Stimulated activated CD4-positive, alpha-beta T cell treated with anti-CD3 and anti-CD28 coated beads, TNF-alpha, amount 100 ng/mL, for 24 hours (primary cell): ENCODE measurements at places on chromosomes 7 and 10.

- DNase-seq: no peak
Observed at GRCh38 chr7:1584700-1585099, 14.9 kb upstream of the PSMG3 start.

DNA sequence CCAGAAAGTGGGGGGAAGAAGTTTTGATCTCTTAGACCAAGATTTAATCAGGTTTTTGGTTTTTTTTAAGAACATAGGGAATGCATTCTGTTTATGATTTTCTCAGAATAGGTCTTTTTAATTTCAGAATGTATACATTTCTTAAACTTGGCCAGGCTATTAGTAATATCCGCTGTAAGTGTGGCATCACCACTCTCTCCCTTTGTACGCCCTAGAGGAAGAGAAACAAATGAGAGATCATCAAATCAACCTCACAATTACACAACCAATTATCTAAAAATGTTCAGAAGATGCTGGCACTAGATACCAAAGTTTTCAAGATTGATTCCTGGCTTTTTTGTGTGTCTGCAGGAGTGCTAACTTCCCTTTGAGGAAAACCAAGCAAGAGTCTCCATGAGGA is 70.0 kb downstream of the KLF6 start:
- DNase-seq: no peak

GRCh38 chr10:24462889-24463552 is 254.1 kb downstream of the KIAA1217 start:
- DNase-seq: no peak

DNA sequence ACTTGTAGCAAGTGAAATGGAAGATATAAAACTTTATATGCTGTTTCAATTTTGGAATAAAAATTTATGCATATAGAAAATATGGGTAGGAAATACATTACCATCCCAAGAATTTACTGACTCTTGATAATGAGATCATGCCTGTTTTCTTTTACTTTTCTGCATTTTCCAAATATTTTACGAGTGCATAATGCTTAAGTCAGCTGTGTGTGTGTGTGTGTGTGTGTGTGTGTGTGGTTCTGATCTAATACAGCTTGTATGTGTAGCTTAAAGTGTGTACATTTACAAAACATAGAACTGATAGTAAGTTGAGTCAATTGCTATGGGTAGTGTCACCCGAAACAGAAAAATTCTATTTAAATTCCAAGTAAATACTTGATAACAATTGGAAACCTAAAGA is 315.9 kb upstream of the LRRN3 start:
- DNase-seq: no peak

- DNase-seq: no peak
Observed at GRCh38 chr7:38476764-38477163, 154.4 kb downstream of the AMPH start.

- DNase-seq: no peak
Observed at GRCh38 chr10:25745976-25746375, 188.1 kb upstream of the MYO3A start.

DNA sequence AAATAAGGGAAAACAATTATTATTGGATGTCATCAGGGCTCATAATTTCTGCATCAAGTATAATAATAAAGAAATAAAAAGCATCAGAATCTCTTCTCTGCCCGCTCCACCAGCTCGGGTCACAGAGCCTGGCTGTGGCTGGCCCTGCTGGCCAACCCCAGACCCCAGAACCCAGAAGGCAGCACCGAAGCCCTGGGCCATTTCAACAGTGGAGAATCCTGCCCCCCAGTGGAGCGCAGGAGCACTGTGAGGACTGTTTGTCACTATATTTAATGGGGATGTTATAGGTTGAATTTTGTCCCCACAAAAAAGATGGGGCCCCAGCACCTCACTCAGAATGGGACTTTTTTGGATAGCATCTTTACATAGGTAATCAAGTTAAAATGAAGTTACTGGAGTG is 27.3 kb downstream of the DENND11 start:
- no peak for DNase-seq
